ENCODE measurements at places on chromosomes 3 and 15.

DNA sequence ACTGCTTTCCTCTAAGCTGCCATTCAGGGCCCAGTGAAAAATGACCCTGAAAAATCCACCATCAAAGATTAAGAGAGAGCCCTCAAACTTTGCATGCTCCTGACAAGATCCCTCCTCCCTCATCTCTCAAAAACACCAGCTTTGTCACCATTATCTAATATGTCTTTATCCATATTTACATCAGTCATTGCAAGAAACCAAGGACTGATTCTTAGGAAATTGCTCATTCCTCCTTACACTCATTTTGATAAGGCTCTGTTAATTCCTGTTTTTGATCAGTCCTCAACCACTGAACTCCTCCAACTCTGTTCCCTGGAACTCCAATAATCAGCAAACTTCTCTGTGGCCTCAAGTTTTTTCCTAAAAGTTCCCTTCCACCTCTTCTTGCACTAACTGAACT lies 51.8 kb downstream of the CD200 start:
- no peak for DNase-seq

DNA sequence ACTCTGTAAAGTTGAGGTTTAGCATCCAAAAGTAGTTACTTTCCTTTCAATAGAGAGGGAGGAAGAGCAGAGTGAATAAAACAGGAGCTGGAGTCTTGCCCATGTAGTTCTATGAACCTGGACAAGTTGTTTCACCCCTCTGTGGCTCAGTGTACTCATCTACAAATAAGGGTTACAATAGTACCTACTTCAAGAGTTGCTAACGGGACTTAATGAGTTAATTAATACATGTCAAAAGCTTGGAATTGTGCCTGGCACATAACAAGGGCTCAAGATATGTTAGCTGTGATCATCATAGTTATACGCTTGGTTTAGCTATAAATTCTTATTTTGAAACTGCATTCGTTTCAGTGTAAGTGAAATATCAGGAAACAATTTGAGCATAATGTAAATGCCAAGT lies 388.5 kb upstream of the THBS1 start:
- DNase-seq: no peak

DNA sequence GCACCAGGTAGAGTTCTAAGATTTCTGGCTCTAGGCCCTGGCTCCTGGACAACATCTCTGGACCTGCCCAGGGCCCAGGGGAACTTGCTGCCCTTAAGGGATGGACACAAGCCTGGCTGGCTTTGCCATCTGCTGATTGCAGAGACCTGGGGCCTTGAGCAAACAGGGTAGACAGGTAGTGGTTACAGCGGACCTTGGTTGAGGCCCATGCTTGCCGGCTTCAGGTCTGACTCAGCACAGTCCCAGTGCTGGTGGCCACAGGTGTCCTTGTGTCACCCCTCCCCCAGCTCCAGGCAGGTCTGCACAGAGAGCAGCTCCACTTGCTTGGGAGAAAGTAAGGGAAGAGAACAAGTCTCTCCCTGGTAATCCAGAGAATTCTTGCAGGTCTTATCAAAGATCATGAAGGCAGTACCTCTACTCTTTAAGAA lies 15.9 kb upstream of the ACTL6A start:
- no peak for DNase-seq

DNA sequence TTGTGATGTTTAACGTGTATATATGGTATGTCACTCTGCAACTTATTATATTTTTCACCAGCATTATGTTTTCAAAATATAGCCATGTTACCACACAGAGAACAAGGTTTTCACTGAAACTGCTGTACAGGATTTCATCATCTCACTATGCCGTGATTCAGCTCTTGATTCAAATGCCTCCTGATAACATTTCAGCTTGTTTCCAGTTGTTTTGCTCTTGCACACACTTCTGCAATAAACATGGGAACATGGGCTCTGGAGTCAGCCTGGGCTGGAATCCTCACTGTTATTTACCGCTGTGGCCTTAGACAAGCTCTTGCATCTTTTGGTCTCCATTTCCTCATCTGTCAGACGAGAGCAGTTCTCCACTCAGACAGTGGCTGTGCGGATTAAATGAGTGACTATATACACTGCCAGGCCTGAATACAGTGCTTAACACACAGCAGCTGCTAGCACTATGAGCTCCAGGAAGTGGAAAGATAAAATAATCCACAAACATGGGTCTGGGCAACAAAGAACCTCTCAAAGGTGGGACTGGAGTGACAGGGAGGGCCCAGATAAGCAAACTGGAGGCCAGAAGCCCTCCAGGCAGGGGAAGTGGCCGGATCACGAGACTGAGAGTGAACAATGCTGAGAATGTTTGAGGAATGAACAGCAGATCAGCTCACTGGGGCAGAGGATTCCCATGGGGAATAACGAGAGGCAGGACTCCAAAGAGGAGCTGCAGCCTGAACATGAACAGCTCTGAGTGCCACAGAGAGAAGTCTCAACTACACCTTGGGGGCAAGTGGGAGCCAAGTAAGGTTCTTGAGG lies 17.7 kb downstream of the NTRK3 start:
- no peak for DNase-seq

DNA sequence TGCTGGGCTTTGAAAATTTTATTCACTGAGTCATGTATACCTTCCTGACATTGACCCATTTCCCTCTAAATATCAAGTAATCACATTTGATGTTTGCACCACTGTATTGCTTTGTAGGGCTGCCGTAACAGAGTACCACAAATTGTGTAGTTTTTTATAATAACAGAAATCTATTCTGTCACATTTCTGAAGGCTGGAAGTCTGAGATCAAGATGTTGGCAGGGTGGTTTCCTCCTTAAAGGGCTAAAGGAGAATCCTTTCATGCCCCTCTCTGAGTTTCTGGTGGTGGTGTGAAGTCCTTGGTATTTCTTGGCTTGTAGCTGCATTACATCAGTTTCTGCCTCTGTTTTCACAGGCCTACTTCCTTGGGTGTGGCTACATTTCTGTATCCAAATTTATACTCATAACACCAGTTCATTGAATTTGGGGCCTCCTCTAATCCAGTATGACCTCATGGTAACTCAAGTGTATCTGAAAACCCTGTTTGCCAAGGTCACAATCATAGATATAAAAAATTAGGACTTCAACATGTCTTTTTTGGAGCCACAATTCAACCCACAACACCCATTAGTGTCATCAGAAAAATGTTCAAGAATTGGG lies 29.1 kb upstream of the ST6GAL1 start:
- no peak for DNase-seq

- DNase-seq: no peak
Observed at GRCh38 chr3:22608093-22608492, 595.0 kb upstream of the UBE2E2 start.

- DNase-seq: no peak
Observed at GRCh38 chr3:30723211-30723610, 116.8 kb downstream of the TGFBR2 start.

- no peak for DNase-seq
Observed at GRCh38 chr15:71431343-71432336, 316.4 kb downstream of the THSD4 start.

- no peak for DNase-seq
Observed at GRCh38 chr3:161443921-161444693, 52.5 kb upstream of the OTOL1 start.

DNA sequence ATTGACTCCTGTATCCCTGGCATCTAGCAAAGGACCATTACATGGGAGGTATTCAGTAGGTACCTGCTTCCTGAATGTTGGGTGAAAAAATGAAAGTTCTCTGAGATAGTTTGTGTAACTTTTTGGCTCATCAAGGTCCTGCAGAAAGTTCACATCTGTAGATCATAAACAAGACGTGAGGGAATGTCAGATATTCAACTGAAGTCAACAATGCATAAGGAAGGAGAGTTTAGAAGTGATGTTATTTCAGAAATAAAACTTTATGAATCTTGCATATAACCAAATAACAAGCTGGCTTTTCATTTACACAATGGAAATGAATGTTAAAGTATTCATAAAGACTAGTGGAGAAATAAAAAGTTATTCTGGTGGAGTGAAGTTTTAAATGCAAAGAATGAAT lies 73.4 kb upstream of the RBMS3 start:
- no peak for DNase-seq

DNA sequence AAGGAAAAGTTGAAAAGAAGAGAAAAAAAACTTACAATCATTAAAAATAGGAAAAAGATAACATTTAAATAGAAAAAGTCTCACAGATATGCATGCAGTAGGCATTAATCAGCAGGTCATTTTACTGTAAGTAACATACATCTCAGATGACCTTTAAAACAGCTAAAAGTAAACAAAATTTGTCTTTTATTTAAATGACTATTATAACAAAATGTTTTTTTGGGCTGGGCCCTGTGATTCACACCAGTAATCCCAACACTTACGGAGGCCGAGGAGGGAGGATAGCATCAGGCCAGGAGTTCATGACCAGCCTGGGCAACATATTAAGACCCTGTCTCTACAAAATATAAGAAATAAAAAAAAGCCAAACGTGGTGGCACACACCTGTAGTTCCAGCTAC lies 14.7 kb downstream of the IQGAP1 start:
- DNase-seq: no peak

DNA sequence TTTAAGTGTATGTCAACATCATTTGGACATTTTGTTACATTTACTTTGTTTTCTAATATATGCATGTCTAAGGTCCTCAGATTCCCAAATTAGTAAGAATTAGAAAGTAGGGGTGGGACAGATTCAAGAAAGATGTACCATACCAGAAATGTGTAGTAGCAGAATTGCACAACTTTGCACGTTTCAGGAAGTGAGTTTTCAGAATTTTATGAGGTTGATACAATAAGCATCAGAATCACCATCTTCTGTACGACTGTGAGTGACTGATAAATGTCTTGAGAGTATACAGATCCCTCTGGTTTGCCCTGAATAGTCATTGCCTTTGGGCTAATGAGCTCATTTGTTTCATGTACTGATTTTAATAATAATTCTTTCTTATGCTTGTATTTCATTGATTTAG lies 9.3 kb downstream of the ARIH2 start:
- peak; percentile 15 for DNase-seq

GRCh38 chr15:65254356-65254755 lies 32.3 kb downstream of the PARP16 start:
- no peak for DNase-seq

DNA sequence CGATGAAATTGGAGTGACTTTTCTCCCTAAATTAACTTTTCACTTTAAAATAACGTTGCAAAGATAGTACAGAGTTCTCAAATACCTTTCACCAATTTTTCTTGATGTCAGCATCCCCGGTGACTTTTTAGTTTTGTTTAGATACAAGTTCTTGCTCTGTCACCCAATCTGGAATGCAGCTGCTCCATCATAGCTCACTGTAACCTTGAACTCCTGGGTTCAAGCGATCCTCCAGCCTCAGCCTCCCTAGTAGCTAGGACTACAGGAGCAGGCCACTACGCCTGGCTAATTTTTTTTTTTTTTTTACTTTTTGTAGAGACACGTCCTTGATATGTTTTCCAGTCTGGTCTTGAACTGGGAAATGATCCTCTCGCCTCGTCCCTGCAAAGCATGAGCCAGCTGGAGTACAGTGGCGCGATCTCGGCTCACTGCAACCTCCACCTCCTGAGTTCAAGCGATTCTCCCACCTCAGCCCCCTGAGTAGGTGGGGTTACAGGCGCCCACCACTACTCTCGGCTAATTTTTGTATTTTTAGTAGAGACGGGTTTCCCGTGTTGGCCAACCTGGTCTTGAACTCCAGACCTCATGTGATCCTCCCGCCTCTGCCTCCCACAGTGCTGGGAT lies 747 bp downstream of the NSUN3 start:
- DNase-seq: no peak

DNA sequence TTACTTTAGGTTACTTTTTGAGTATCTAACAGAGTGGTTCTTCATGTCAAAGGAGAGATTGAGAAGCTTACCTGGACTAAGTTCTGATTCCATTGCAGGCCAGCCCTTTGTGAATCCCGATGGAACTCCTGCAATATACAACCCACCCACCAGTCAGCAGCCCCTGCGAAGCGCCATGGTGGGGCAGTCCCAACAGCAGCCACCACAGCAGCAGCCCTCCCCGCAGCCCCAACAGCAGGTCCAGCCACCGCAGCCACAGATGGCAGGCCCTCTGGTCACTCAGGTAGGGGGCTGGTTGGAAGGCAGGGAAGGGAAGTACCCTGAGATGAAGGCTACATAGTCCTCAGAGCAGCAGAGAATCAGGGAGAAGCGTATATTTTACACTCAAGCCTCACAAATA lies 97.8 kb downstream of the ARPP21 start:
- no peak for DNase-seq

- DNase-seq: no peak
Observed at GRCh38 chr3:142725357-142725739, 1.5 kb downstream of the TRPC1 start.

- DNase-seq: no peak
Observed at GRCh38 chr3:65674226-65674625, 364.5 kb downstream of the MAGI1 start.

DNA sequence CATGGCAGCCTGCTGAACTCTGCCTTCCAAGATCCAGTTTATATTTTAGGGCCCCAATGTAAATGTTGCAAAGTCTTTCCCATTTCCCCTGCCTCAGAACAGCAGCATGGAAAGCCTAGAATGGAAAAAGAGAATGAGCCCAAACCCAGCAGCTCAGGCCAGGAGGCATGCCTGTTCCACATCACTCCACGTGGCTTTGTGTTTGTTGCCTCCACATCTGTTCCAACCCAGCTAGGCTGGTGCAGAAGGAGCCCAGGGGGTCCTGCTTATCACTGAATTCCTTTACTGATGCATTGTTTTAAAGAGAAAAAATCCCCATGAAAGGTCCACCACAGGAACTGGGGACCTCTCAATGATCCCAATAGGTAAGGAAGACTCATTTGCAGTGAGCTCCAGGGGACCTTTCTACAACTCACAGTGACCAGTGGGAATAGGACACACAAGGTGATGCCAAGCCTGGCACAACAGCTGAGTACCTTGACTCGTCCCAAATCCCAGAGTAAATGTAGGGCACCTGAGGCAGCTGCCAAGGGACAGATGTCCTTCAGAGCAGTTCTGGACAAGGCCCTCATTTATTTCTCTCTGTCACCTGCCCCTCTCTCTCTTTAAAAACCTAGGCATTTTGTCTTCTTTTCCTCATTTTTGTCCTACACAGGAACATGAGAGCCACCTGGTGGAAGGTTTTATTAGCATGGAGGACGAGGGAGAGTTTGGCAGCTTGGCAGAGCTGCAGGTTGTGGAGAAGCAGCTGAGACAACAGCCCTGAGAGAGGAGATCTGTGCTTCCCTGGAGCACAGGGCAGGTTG lies 41.7 kb upstream of the ADAMTS17 start:
- DNase-seq: no peak

DNA sequence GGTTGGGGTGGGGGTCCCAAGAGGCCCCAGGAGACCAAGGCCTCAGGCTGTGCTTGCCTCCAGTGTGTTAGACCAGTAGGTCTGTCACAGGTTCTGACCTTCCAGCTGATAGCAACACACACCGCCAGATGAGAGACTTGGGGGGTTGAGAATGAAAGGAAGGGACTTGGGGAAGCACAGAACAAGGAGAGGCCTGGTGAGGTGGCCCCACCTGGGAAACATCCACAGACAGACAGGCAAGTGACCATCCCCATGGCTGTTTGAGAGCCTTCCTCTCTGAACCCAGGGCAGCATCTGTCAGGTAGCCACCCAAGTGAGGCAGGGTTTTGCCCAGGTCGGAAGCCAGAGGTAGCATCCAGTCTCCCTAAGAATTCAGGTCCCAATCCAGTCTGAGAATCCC lies 35.0 kb upstream of the VPS8 start:
- no peak for DNase-seq

GRCh38 chr15:28913171-28913765 lies 27.5 kb downstream of the APBA2 start:
- no peak for DNase-seq

GRCh38 chr3:68667346-68667745 lies 265.0 kb downstream of the TAFA4 start:
- no peak for DNase-seq

- no peak for DNase-seq
Observed at GRCh38 chr3:28672406-28672805, 323.8 kb upstream of the AZI2 start.

All from HS-5 (cell line).